Forelimb muscle (tissue), 1 donor: ENCODE measurements at places on chromosomes 3 and 15. TPM values are rescaled to one million over a fixed set of nuclear protein-coding genes. Genes with fewer than 3 reads are reported as not detected.

Gene LRRFIP2
- polyA plus RNA-seq = 40.5 TPM

Gene ANKRD63
- 0.32 TPM for polyA plus RNA-seq

Gene PEX11A
- 4.5 TPM for polyA plus RNA-seq

DNA sequence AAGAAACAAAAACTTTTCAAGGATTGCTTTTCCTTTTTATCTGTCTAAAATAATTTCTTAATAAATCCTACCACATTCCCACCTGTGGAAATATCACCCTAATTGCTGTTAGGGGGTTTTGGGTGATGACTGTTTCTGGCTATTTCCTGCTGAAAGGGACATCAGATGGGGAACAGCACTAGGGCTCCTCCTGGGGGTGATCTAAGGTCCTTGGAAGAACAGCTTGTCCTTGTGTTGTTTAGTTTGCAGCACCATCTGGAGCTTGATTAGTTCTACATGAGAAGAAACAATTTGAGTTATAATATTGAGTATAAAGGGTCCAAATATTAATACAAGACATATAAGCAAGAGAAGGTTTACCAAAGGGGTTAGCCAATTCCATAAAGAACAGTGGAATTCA, 18.7 kb downstream of the OR5H15 start:
- no peak for DNase-seq

Gene DPPA2
- polyA plus RNA-seq = not detected

Gene GCSAM
- polyA plus RNA-seq = 1.0 TPM

DNA sequence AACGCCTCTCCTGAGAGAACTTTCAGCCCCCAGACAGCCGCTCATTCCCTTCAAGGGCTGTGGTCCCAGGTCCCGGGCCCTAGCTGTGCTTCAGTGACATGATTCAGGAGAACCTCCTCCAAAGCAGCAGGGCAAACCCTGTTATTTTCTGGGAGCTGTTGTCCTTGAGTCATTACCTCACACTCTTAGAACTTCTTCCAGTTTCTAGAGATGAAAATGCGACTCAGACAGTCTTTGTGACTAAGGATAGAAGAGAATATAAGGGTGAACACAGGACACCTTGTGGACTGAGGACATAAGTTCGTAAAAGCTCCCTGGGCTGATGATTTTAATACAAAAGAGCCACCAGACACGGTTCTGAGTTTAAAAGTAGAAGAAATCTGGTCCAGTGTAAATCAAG, 203.8 kb downstream of the RORA start:
- no peak for DNase-seq

DNA sequence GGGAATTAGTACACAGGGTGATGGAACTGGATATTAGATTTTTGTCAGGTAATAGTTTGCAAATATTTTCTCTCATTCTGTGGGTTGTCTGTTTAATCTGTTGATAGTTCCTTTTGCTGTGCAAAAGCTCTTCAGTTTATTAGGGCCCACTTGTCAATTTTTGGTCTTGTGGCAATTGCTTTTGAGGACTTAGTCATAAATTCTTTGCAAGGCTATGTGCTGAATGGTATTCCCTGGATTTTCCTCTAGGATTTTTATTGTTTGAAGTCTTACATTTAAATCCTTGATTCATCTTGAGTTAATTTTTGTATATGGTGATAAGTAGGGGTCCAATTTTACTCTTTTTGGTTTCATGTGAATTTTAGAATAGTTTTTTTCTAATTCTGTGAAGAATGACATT, 111.3 kb downstream of the ARRDC4 start:
- DNase-seq = no peak

Gene SH2D7
- 0.09 TPM for polyA plus RNA-seq

Gene CEMIP
- 2.4 TPM for polyA plus RNA-seq

Gene PAK6
- polyA plus RNA-seq = 0.83 TPM

Gene ITIH3
- 1.2 TPM for polyA plus RNA-seq

DNA sequence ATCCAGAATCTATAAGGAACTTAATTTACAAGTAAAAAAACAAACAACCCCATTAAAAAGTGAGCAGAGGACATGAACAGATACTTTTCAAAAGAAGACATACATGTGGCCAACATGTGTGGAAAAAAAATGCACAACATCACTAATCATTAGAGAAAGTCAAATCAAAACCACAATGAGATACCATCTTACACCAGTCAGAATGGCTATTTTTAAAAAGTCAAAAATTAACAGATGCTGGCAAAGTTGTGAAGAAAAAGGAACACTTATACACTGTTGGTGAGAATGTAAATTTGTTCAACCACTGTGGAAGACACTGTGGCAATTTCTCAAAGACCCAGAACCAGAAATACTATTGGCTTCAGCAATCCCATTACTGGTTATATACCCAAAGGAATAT, 830.0 kb upstream of the ALCAM start:
- no peak for DNase-seq

Gene HIGD2B
- polyA plus RNA-seq = not detected
